IMR-90 (cell line): ENCODE measurements at places on chromosomes 2 and 18. TPM values are rescaled to one million over a fixed set of nuclear protein-coding genes. Genes with fewer than 3 reads are reported as not detected.

DNA sequence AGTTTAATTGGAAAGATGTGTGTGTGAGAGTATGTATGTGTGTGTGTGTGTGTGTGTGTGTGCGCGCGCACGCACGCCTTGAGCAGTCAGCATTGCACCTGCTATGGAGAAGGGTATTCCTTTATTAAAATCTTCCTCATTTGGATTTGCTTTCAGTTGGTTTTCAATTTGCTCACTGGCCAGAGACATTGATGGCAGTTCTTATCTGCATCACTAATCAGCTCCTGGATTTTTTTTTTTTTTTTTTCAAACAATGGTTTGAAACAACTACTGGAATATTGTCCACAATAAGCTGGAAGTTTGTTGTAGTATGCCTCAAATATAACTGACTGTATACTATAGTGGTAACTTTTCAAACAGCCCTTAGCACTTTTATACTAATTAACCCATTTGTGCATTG lies 48.0 kb downstream of the FEZ2 start:
- DNase-seq = no peak

- peak; percentile 43 for DNase-seq
Measured at GRCh38 chr18:76875390-76876325, 53.3 kb downstream of the ZNF236 start.

- no peak for DNase-seq
Measured at GRCh38 chr18:36527740-36528455, 230.4 kb downstream of the FHOD3 start.

- no peak for DNase-seq
Measured at GRCh38 chr2:10934308-10934978, 22.7 kb downstream of the KCNF1 start.

MARCO gene
- total RNA-seq = not detected in 2 replicates

VAMP5 gene
- 13.8 and 27.8 TPM in 2 replicates for total RNA-seq

GRCh38 chr2:164412831-164413230 lies 208.5 kb downstream of the GRB14 start:
- no peak for DNase-seq

DNA sequence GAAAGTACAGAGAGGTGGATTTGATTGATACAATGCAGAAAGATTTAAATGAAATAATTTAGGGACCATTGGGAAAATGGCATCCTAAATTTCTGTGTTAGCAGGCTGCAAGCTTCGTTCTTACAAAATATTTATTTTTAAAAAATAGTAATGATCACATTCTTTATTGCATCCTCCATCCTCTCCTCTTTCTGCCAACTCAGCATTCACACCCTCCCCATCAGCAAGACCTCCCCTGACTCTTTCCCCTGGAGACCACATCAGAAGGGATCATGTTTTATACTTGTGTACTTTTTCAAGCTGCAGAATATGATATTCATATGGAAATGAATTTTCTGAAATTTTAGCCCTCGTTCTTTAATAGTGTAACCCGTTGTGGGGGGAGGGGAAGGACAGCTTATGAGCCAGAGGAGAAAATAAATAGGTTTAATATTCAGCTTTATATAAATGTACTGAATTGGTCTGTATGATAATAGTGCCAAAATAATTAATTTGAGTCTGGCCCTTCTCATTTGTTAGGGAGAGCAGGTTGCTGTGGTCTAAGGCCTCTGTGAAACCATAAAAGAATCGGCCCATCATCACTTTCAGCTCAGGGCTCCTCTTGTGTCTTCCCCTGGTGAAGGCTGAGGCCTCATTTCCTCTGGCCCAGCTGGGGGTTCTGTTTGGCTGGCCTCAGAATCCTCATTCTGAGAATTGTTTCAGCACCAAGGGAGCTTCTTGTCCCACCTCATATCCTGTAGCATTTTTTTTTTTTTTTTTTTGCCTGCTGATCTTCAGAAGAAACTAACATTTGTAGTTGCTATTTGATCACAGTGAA lies 330.8 kb downstream of the TXNL1 start:
- DNase-seq = no peak

DNA sequence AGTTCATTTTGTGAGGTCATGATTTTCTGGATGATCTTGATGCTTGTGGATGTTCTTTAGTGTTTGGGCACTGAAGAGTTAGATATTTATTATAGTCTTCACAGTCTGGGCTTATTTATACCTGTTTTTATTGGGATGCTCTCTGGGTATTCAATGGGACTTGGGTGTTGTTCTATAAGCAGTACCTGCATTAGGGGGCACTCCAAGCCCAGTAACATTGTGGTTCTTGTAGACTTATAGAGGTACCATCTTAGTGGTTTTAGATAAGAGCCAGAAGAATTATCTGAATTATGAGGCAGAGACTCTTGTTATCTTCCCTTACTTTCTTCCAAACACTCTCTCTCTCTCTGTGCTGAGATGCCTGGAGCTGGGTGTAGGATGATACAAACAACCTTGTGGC lies 470.0 kb downstream of the PIK3C3 start:
- DNase-seq = no peak

HAUS1 gene
- 25.3 and 32.2 TPM in 2 replicates for total RNA-seq
